ENCODE measurements at places on chromosomes 11 and 22.

DNA sequence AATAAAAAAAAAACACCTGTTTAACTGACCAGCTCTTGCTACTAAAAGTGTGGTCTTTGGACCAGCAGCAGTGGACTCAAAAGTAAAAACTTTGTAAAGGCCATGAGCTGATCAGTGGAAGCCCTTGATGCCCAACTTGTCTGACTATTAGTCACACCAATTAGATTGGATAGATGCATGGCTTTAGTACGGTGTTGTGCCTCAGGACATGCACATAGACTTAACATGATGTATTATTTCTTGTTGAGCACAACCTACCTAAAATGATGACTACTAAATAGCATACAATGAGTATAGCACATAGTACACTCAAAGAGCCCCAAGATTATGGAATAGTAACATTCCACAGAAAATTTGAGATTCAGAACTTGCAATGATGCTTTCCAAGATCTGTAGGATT is 95.1 kb upstream of the FIBIN start:
- DNase-seq, result no peak

DNA sequence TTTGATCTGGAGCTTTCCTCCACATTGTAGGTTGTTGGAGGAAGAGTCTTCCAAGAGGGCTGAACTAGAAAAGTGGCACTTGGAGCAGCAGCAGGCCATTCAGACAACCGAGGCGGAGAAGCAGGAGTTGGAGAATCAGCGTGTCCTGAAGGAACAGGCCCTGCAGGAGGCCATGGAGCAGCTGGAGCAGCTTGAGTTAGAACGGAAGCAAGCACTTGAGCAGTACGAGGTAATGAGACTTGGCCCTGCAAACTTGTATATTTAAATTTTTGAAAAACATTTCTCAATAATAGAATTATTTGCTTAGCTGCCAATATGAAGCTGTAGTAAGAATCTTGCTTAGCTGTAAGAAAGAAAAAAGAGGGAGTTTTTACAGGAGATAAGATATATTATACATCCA is 84.0 kb downstream of the SWAP70 start:
- no peak for DNase-seq

DNA sequence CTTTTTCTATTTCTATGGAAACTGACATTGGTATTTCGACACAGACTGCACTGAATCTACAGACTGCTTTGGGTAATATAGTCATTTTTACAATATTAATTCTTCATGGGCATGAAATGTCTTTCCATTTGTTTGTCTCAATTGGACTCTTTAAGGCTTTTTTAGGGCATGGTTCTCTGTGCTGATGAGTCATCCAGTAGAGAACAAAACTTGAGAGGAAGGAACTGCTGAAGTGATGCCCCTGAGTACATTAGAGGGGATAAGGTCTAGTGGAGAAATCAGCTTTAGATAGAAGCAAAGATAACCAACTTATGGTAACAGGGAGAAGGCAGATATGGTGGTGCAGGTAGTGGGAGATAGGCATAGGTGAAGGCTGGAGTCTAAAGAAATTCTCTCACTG is 25.1 kb downstream of the TSG101 start:
- DNase-seq, result no peak

- peak; percentile 44 for DNase-seq
These were observed 555 bp downstream of the TP53I11 start for GRCh38 chr11:44950031-44950624.

DNA sequence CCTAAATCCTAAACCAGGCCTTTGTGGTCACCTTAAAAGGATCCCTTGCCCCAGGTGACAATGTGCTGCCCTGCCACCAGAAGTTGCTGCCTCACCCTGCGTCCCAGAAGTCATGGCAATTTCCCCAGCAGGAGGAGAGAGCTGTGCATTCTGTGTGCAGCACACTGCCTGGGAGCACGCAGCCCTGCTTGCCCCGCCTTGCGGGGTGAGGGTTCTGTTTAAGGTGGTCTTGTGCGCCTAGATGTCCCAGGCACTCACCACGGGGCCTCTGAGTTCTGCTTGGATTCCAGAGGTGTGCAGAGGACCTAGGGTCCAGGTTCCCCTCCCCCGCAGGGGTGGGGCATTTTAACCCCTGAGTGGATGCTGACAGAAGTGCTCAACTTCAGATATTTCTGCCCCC is 95.0 kb downstream of the GRAMD1B start:
- no peak for DNase-seq

GRCh38 chr11:110373051-110373702 is 56.6 kb upstream of the FDX1 start:
- DNase-seq, result no peak

DNA sequence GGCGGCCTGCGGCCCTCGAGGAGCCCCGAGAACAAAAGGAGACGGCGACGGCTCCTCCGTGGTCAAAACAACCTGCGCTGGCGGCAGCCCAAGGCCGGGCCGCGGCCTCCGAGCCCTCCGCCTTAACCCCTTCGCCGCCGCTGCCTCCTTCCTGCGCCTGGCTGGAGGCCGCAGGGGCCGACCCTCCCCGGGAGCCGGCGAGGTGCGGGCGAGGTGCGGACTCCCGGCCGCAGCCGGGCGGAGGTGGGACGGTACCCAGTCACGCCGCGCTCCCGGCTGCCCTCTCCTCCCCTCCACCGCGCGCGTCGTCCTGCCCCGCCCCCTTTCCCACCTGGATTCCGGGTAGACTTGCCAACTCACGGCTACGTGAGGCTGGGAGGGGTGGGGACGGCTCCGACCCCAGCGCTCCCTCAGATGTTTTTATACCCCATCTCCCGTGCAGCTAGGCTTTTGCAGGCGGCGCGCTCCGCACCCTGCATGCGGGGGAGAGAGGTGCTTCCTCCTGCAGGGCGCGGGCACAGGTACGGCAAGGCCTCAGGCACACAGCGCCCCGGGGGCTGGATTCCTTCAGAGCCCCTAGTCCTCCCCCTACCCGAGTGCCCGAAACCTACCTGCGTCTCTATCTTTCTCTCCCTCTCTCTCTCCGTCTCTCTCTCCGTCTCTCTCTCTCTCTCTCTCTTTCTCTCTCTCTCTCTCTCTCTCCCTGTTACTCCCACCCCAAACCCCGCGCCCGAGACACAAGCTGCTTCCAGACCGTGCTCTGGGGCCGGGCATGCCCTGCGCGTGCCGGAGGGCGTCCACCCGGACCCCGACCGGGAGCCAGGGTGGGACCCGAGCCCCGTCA is 2.0 kb downstream of the PDGFB start:
- peak; percentile 27 for DNase-seq

GRCh38 chr11:24709928-24710565 is 213.2 kb downstream of the LUZP2 start:
- DNase-seq, result no peak

DNA sequence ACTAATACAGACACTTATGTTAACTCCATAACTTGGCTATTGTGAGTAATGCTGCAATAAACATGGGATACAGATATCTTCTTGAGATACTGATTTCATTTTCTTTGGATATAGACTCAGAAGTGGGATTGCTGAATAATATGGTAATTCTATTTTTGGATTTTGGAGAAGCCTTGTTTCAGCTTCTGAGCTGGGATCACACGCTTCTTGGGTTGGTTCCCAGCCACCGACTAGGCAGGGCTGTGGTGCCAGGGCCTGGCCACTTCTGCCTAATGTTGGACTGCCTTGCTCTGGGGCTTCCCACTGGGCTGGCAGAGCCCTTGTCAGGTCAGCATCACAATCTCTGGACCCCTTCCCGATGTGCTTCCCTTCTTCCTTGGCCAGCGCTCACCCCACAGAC is 14.0 kb upstream of the MCHR1 start:
- DNase-seq, result no peak

DNA sequence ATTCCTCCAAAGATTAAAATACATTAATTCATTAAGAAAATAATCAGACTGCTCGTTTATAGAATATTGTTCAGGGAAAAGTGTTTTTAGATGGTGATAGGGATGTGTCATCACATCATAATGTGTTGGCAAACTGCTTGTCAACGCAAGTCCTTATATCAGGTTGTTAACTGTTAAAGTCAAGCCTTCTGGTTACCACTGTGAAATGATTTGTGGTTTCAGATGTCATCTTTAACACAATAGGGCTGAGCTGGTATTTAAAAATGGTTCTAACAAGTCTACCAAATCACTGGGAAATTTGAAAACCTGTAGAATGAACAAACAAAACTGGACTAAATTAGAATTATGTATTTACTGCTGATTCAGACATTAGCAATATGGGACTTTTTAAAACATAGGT is 2.4 kb upstream of the MMP13 start:
- no peak for DNase-seq

DNA sequence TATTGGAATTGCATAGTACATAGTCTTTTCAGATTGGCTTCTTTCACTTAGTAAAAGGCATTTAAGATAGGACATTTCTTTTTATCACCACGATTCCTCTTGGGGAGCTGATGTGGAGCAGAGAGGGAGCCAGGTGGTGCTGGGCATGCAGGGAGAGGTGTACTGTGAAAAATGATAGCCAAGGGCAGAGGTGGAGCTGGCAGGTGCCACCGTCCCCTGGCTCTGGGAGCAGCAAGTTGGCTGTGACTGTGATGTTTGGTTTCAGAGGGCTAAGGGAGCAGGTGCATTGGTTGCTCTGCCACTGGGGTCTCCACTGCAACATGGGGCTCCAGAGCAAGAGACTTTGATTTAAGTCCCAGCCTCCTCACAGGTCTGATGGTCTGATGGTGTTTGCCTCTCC is 16.5 kb downstream of the SGSM1 start:
- DNase-seq, result no peak

- DNase-seq, result no peak
These were observed 36.1 kb downstream of the UBASH3B start for GRCh38 chr11:122691549-122692150.

DNA sequence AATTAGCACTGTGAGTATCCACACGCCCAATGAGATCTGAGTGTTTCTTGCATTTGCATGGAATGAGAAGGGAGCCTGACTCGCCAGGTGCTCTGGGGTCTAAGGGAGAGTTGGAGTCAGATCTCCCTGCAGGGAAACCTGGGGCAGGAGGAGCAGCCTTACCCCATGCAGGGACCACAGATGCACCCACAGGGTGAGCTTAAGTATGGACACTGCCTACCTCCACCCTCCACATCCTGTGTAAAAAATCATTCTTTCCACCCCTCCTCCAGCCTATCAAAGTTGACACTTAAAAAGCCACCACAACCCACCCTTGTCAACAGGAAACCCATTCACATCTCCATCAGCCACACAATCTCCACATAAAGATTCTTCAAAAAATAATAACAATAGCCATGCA is 67.0 kb upstream of the IGLL5 start:
- no peak for DNase-seq

DNA sequence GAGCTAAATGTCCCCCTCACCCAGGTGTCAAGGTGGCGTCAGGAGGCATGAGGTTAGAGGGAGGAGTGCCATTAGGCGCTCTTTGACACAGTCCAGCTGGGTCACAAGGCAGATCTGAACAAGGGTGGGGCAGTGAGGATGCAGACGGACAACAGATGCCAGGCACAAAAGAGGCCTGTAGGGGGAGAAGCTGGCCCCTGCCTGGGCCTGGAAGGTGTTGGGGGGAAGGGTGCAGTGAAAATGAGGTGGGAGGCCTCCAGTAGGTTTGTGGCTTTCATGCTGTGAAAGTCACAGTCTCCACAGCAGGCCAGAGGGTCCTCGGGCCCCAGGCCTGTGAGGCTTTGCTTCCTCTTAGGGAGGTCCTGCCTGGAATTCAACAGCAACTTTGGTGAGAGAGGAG is 85.0 kb upstream of the PLET1 start:
- no peak for DNase-seq

- no peak for DNase-seq
These were observed 333 bp upstream of the CD3E start for GRCh38 chr11:118304227-118304567.

- no peak for DNase-seq
These were observed 15.4 kb downstream of the DERL3 start for GRCh38 chr22:23823331-23823791.

GRCh38 chr11:19889531-19889930 is 176.9 kb downstream of the NAV2 start:
- no peak for DNase-seq

DNA sequence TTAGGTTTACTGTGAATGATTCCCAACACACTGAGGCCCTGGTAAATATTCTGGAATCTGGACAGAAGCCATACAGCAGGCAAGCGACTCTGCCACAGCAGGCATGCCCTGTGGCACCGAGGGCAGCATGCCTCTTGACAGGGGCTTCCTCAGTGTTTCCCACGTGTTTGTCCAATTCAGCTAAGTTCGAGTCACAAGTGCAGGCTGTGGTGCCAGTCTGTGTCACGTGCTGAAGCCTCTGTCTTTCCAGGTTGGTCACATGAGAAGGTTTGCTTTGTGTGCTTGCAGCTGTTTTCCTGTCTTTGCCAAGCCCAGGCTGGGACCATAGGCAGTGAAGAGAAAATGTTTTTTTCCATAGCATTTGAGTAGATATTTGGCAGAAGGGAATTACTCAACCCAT is 2.4 kb upstream of the PPFIBP2 start:
- peak; percentile 87 for DNase-seq

DNA sequence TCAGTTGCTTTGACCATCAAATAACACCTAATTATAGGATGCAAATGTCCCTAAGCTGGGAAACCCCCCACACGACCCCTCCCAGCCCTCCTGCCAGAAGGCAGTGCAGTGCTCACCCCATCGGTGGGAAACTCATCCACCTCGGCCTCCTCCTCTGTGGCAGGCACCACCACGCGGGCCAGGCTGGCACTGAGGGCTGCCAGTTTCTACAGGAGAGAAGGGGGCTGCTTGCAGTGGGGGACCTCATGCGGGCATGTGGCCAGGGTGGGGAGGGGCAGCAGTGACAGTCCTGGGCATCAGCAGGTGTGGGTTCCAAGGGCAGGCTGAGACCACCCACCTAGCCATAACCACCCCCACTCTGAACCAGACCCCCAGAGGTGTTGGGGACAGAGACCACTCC is 6.4 kb upstream of the GAL3ST1 start:
- DNase-seq, result no peak

DNA sequence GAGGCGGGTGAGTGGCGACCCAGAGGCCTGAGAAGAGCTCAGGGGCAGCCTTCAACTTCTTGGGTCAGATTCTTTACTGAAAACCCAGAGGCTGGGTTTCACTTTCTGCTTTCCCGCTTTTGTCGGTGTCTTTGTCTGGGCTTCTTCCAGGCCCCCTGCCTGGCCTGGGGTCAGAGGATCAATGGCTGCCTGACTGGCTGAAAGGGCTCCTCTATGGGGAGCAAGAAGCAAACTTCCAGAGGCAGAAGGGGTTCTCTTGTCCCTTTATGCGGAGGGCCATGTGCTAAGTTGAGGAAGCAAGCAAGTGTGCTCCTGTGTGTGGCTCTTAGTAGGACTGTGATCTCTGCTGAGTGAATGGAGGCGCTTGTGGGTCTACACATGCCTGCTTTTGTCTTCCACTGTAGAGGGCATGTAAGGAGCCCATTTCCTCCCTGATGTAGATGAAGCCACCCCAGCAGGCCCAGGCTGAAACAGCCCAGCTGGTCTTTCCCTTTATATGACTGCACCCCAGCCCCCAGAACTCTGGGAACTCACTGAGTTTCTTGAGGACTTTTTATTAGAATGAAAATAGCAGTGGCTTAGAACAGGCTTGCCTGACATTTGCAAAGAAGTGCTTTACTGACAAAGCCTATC is 1.0 kb upstream of the PKNOX2 start:
- no peak for DNase-seq

DNA sequence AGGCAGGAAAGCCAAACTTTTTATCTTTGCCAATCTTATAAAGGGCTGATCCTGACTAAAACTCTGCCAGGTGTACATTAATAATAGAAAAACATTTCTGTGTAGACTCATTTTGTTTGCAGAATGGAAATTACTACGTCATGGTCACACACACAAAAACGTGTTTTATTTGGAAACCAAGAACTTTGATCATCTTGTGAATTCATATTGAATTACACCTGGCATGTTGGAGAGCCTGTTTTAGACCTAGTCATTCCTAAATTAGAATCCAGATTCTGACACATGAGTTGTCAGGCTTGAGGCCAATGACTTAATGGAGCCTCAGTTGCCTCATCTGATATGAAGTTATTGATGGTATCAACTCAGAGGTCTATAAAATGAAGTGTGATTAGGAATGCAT is 235.6 kb upstream of the TENM4 start:
- no peak for DNase-seq
